ENCODE measurements at places on chromosomes 6 and 20.
A peak's percentile ranks its signal among the peaks of the same experiment; 100 is the strongest.

DNA sequence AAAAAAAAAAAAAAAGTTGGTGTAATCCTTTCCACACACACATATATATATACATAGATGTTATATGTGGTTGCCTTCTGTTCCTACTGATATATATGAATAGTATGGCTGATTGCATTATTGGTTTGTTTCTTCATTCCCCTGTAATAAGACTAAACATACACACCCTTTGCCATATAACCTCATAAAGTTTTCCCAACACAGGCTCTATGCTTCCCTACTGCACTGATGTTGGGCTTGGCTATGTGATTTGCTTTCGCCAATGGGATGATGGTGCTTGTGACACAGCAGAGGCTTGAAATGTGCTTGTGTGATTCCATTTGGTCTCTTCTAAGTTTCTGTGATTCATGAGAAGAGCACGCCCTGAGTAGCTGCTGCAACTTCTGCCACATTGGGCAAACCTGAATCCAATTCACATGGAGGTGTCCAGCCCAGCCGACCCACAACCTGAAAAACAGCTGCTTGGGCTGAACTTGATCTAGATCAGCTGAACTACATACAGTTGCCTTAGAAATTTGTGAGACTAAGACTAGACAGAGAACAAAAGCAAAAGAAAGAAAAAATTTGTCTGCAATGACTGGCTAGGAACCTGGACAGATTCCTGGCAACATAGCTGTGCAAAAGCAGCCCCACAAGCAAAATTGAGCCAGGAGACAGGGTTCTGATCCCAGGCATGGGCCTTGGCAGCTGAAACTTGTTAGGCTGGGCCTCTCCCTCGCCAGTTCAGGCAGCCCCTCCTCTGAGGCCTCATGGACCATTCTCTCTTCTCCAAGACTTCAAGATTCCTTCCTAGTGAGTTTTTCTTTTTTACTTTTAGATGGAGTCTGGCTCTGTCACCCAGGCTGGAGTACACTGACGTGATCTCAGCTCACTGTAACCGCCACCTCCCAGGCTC is 13.4 kb upstream of the TBC1D20 start:
- no peak for DNase-seq

- DNase-seq: no peak
Observed at GRCh38 chr20:15951658-15952057, 621.6 kb downstream of the KIF16B start.

DNA sequence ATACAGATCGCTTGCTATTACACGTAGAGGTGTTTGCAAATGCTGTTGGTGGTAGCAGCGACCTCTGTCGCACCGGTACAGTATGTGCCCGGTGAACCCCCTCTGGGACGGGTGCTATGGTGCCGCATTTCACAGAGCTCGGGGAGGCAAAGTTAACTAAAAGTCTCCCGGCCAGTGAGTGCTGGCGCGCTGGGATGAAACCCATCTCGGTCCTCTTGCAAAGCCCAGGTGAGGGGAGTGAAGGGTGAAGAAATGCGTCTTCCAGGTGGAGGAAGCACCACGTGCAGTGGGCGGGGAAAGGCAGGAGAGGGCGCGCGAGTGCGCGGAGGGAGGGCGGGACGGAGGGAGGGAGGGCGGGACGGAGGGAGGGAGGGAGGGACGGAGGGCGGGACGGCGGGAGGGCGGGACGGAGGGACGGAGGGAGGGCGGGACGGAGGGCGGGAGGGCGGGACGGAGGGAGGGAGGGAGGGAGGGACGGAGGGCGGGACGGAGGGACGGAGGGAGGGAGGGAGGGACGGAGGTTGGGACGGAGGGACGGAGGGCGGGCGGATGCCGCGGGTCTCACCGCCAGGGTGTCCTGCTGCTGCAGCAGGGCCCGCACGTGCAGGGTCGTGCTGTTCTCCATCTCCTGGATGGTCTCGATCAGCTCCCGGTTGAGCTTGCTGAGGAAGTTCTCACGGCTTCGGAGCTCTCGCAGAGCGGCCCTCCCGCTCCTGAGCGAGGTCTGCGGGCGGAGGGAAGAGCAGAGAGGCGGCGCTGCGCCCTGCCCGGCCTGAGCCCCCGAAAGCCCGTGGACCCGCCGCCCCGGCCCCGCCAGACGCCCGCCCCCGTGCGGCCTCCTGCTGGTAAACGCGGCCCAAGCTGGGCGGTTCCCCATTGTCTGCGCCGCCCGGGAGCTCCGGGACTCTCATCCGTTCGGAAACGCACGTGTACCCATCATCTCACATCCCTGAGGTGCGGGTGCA is 11.7 kb downstream of the C20orf96 start:
- DNase-seq: no peak

- DNase-seq: no peak
Observed at GRCh38 chr6:40307712-40308111, 279.5 kb downstream of the LRFN2 start.

DNA sequence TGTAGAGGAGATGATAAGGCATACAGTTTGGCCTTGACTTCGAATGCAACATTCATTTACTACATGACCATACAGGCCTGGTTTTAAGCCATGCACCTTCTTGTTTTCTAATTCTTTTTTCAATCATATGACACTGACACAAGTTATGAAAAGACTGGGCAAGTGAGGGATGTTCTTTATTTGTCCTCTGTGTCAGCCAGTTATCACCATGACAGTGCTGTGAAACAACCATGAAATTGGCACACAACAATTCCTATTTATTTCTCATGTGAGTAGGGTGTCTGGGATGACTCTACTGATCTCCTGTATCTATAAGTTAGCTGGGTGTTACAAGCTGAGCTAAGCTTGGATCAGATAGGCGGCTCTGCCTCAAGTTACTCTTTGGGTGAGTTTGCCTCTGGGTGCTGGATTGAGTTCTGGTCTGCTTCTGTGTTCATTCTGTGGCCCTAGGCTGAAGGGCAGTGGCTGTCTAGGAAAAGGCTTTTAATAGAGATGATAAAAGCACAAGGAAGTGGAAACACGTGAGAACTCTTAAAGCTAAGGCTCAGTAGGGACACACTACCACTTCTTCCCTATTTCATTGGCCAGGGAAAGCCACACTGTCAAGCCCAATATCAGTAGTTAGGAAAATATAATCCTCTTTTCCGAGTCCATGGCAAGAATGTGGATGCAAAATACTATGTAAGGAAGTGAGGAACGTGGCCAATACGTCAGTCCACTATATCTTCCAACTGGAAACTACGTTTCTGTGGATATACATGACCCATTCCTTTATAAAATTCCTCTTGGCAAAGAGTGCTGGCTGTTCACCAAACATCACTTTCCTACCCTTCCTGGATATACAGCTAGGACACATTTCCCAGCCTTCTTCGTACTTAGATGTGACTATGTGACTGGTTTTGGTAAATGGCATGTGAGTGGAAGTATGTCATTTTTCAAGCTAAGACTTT is 126.2 kb upstream of the RNF24 start:
- no peak for DNase-seq

- no peak for DNase-seq
Observed at GRCh38 chr6:5059036-5059896, 25.9 kb upstream of the PPP1R3G start.

- no peak for DNase-seq
Observed at GRCh38 chr20:57628047-57628961, 8.1 kb upstream of the ZBP1 start.

GRCh38 chr6:128150376-128150775 is 249.5 kb upstream of the THEMIS start:
- no peak for DNase-seq

DNA sequence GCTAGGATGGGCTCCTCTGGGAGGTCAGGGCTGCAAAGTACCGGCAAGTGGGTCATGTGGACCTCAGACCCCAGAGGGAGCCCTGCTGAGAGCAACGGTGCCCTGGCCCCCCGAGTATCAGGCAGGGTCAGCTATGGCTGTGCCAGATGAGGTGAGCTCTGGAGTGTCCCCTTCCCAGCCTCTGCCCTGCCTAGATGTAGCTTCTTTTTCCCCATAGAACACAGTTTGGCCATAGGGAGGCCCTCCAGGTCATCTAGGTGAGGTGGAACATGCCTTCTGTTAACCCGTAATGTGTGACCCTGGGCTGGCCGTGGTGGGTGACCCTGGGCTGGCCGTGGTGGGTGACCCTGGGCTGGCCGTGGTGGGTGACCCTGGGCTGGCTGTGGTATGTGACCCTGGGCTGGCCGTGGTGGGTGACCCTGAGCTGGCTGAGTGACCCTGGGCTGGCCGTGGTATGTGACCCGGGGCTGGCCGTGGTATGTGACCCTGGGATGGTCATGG is 21.2 kb upstream of the PCMTD2 start:
- DNase-seq: no peak

GRCh38 chr6:42498473-42499128 is 46.9 kb upstream of the TRERF1 start:
- no peak for DNase-seq

DNA sequence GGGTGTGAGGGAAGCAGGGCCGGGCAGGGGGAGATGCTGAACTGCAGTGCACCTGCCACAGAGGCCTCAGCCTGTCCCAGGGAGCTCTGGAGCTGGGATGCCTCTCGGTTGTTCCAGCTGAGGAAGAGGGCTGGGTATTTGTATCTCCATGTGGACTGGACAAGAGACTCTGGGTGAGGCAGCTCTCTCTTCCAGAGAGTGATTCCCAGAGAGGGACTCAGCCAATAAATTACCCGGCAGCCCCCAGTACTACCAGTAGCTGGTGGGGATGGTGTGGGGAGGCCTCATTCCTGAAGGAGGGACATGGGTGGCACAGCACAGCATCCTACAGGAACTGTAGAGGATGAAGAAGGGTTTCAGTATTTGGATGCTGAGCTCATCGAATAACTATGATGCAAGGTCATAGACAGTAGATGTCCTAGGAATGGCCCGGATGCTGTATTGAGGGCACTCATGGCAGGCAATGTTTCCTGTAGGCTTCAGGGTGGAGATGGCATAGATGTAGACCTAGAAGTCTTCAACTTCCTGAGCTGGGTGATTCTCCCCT is 1.4 kb downstream of the FGD2 start:
- DNase-seq: no peak

GRCh38 chr6:126227833-126228702 is 111.8 kb upstream of the CENPW start:
- no peak for DNase-seq

DNA sequence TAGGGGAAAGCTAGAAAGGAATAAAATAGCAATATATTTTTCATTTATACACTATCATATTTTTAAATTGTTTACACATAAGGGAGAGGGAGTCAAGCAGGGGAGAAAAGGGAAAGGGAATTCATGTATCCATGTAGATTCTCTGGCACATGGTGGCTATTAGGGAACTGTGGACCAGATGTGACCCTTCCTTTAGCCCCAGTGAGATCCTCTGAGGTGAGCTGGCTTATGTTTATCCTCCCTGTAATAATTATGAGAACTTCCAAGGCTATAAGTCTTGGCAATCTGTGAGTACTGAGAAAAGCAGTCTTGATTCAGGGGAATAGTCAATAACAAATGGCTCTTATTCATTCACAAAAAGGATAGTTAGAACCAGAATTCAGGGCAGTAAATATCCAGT is 42.6 kb downstream of the TSBP1 start:
- DNase-seq: no peak

- peak; percentile 13 for DNase-seq
Observed at GRCh38 chr20:13458860-13459451, 179.8 kb downstream of the TASP1 start.

- no peak for DNase-seq
Observed at GRCh38 chr6:115276881-115277565, 783.7 kb downstream of the FRK start.

DNA sequence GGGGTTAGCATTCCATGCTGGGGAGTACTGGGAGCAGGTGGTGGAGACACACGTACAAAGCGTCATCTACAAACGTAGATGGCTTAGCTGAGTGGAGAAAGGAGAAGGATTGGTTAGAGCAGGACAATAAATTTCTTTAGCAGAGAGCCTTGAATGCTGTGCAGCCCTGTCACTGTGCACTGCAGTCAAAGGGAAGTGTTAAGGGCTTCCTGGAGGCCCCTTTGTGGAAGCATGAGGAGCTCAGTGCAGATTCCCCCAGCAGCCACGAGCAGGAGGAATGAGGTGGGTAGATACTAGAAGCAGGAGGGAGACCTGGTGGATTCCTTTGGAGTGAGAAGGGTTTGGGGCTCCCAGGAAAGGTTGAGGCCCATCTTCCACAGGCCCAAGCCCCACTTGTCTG is 6.1 kb upstream of the TREML4 start:
- DNase-seq: no peak

- no peak for DNase-seq
Observed at GRCh38 chr6:35487658-35488516, 9.0 kb downstream of the TEAD3 start.

- peak; percentile 57 for DNase-seq
Observed at GRCh38 chr6:20092071-20092566, 120.2 kb downstream of the MBOAT1 start.

- peak; percentile 75 for DNase-seq
Observed at GRCh38 chr6:150667977-150668716, 68.5 kb downstream of the PLEKHG1 start.

GRCh38 chr6:68994521-68994920 is 359.4 kb downstream of the ADGRB3 start:
- no peak for DNase-seq

DNA sequence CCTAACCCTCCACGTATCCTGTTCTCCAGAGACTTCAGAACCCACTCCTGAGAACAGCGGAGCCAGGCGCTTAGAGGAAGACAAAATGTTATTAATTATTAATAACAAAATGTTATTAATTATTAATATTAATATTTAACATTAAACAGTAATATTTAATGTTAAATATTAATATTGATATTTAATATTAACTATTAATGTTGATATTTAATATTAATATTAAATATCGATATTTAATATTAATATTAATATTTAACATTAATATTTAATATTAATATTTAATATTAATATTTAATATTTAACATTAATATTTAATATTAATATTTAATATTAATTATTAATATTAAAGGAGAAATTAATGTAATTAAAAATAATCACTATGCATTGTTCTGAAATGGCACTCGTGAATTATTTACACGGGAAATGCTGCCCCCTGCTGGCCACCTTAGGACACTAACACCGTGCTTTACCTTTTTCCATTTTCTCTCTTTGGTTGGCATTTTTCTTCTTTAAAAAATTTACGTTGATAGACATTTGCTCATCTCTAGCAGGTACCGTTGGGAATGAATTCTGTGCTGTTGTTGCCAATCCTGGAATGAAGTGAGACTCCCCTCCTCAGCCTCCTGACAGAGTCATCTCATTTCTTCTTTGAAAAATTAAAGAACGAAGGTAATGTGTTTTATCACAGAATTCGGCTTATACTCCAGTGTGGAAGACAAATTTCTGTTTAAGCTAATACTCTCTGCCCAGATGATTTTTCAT is 7.5 kb upstream of the GGTLC1 start:
- peak; percentile 7 for DNase-seq

GRCh38 chr20:46857061-46857831 is 37.4 kb upstream of the EYA2 start:
- DNase-seq: no peak

DNA sequence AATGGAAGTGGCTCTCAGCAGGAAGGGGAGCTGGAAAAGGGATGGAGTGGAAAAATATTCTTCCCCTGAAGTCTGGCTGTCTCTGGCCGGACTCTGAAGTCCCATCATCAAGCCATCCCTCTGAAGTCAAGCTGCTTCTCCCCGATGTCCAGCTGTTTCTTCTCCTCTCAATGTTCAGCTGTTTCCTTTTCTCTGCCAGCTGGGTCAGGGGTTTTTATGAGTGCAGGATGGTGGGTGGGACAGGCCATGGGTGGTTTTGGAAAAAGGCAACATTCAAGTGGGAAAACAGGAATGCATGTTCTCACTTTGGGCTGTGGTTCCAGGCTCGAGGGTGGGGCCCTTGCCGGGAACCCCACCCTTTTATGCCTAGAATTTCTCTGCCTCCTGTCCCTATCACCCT is 48.4 kb upstream of the FAM184A start:
- DNase-seq: no peak

GRCh38 chr20:23081263-23081819 is 4.8 kb downstream of the CD93 start:
- no peak for DNase-seq

- no peak for DNase-seq
Observed at GRCh38 chr6:158142789-158143188, 25.3 kb downstream of the SERAC1 start.

Measured in HCT116 (cell line).